ENCODE measurements at places on chromosomes 5 and 9. TPM values are rescaled to one million over a fixed set of nuclear protein-coding genes. Genes with fewer than 3 reads are reported as not detected.

- DNase-seq: no peak
Measured at GRCh38 chr9:83999141-83999918, 18.7 kb downstream of the RMI1 start.

GRCh38 chr9:70569070-70569772 lies 154.8 kb upstream of the KLF9 start:
- DNase-seq: no peak

Gene TGFBI
- total RNA-seq: 67.4 TPM

Gene NMUR2
- not detected for total RNA-seq

Gene GOLPH3
- 192 TPM for total RNA-seq

Measured in sigmoid colon (tissue), 7 donors.